ENCODE measurements at places on chromosomes 3 and 15.

GRCh38 chr3:48776854-48777253 lies 59.8 kb upstream of the IP6K2 start:
- peaks cover 7% of the 10 kb centered on the region for H3K36me3 ChIP-seq
- no peak overlapping the region for H3K27ac ChIP-seq
- no peaks in the 10 kb centered on the region for H3K27me3 ChIP-seq
- no peaks in the 10 kb centered on the region for H3K4me1 ChIP-seq
- H3K4me3 ChIP-seq: no peak overlapping the region

GRCh38 chr15:68717951-68718350 lies 102.7 kb downstream of the ANP32A start:
- DNase-seq: no peak
- H3K4me3 ChIP-seq: no peak overlapping the region
- no peaks in the 10 kb centered on the region for H3K36me3 ChIP-seq
- H3K27me3 ChIP-seq: no peaks in the 10 kb centered on the region
- no peak overlapping the region for H3K27ac ChIP-seq

DNA sequence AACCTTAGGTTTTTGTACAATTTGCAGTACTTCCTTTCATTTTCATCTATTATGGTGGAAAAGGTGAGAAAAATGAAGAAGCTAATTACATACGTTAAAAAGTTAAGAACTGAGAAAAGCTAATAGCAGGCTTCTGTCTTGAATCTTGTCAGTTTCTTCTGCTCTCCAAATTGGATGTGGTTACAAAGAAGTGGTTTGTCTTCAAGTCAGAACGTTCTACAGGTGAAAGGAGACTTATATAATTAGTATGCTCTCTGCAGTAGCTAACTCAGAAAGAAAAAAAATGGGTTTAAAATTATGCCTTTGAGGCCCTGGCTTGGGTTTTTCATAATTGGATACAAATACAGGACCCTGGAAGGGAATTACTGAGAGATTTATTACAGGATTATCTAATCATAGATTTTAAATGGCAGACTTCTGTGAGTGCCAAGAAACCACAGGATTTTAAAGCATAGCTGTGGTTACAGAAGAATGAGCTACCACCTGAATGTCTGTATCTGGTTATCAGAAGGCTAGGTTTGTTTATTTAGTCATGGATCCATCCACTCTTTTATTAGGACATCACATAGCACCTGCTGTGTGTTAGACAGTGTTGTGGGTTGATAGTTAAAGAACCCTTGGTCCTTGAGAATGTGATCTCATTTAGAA lies 528.1 kb upstream of the MCTP2 start:
- no peak overlapping the region for H3K27ac ChIP-seq
- no peaks in the 10 kb centered on the region for H3K27me3 ChIP-seq
- DNase-seq: no peak
- H3K4me3 ChIP-seq: no peak overlapping the region

- H3K36me3 ChIP-seq: no peaks in the 10 kb centered on the region
- H3K27ac ChIP-seq: peak overlapping the region; percentile 72
- peaks cover 40% of the 10 kb centered on the region for H3K4me1 ChIP-seq
- no peaks in the 10 kb centered on the region for H3K27me3 ChIP-seq
- no peak overlapping the region for H3K4me3 ChIP-seq
- no peak for DNase-seq
These were observed 31.3 kb upstream of the FURIN start for GRCh38 chr15:90837094-90837493.

Data from natural killer cell (primary cell).